ENCODE measurements at places on chromosomes 1 and 21. TPM values are rescaled to one million over a fixed set of nuclear protein-coding genes. Genes with fewer than 3 reads are reported as not detected.

The DCST1 gene
- not detected for polyA plus RNA-seq

The BTBD8 gene
- 0.49 TPM for polyA plus RNA-seq

The LCE1C gene
- not detected for polyA plus RNA-seq

The PER3 gene
- 7.3 TPM for polyA plus RNA-seq

The TNFRSF4 gene
- not detected for polyA plus RNA-seq

The MTMR11 gene
- polyA plus RNA-seq: 9.4 TPM

The ITGB2 gene
- 0.77 TPM for polyA plus RNA-seq

The CYP4A22 gene
- polyA plus RNA-seq: not detected

Measured in SK-N-SH (cell line).